ENCODE measurements at places on chromosomes 3 and 15. TPM values are rescaled to one million over a fixed set of nuclear protein-coding genes. Genes with fewer than 3 reads are reported as not detected.

GRCh38 chr3:122055215-122055614, at the start of gene CD86:
Gene CD86 (plus strand): TSS chr3:122055362. CDS start chr3:122055490, 128 bp downstream.
- no peak within 1 kb of the TSS for H3K4me3 ChIP-seq
- peaks cover 11% of the 10 kb centered on the region for H3K27me3 ChIP-seq
- no peak for DNase-seq
- no peak within 1 kb of the TSS for H3K27ac ChIP-seq

DNA sequence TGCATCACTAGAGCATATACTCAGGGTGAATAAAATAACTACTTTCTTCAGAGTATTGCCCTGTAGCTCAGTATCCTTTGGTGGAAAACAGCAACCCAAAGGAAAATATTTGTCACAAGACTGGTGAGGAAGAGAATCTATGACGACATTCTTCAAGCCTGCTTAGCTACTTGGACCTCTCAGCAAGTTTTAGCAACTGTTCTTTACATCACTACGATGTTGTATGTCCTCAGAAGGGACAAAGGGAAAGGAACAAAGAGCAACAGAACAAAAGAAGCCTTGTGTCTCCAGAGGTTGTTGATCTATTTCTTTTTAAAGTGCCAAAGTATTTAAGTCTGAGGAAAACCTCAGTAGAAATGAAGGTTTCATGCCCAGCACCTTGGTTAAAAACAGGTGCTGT, 746.7 kb downstream of the NAALADL2 start:
- peaks cover 10% of the 10 kb centered on the region for H3K36me3 ChIP-seq
- no peaks in the 10 kb centered on the region for H3K27me3 ChIP-seq
- no peak for DNase-seq
- H3K4me3 ChIP-seq = peak overlapping the region; percentile 31
- peaks cover 66% of the 10 kb centered on the region for H3K4me1 ChIP-seq

GRCh38 chr3:152235709-152236298, 32.9 kb upstream of the MBNL1 start:
- DNase-seq = no peak
- H3K27ac ChIP-seq = peak overlapping the region; percentile 57
- H3K4me3 ChIP-seq = no peak overlapping the region
- H3K27me3 ChIP-seq = no peaks in the 10 kb centered on the region

- no peak overlapping the region for H3K27ac ChIP-seq
- no peaks in the 10 kb centered on the region for H3K27me3 ChIP-seq
- H3K4me1 ChIP-seq = peaks cover 10% of the 10 kb centered on the region
- DNase-seq = no peak
- no peak overlapping the region for H3K4me3 ChIP-seq
These were observed 379.0 kb upstream of the SGO1 start for GRCh38 chr3:20564966-20565365.

MORC1 gene
- total RNA-seq = not detected

ARHGAP31 gene
- total RNA-seq = 0.52 TPM

FMN1 gene
- total RNA-seq = 5.5 TPM
